ENCODE measurements at places on chromosomes 11 and 22.
A peak's percentile ranks its signal among the peaks of the same experiment; 100 is the strongest.

- no peak for DNase-seq
Observed at GRCh38 chr22:22893077-22893805, 5.6 kb downstream of the IGLL5 start.

- no peak for DNase-seq
Observed at GRCh38 chr11:67397986-67398660, 3.5 kb downstream of the PPP1CA start.

- peak; percentile 41 for DNase-seq
Observed at GRCh38 chr11:111378861-111379601, at the start of gene POU2AF1. TSS of gene POU2AF1 (minus strand) at chr11:111379275. CDS start at chr11:111379177, 98 bp downstream.

GRCh38 chr11:93775289-93775688 is 8.8 kb upstream of the MED17 start:
- DNase-seq = no peak

DNA sequence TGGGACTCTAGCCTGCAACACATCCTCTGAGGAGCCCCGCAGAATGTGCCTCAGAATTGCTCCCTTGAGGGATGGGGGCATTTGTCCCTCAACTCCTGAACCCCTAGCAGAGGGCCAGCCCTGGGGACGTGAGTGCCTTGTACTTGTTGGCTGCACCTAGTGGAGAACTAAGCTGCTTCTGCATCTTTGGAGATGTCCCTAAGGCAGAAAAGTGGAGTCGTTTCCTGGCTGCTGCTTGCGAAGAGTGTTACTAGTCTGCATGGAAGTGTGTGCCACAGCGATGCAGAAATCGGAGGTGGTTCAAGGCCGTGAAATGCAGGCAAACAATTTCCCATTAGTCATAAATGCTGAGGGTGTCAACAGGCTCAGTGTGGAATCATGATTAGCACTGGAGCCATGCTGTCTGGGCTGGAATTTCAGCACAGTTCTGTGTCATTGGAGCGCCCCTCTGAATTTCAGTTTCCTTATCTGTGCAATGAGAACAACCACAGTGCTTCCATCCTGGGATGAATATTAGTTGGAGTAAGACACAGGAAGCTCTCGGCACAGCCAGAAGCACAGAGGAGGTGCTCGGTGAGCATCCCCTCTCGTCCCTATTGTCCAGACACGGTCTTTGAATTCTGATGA is 56.5 kb downstream of the MIAT start:
- no peak for DNase-seq

DNA sequence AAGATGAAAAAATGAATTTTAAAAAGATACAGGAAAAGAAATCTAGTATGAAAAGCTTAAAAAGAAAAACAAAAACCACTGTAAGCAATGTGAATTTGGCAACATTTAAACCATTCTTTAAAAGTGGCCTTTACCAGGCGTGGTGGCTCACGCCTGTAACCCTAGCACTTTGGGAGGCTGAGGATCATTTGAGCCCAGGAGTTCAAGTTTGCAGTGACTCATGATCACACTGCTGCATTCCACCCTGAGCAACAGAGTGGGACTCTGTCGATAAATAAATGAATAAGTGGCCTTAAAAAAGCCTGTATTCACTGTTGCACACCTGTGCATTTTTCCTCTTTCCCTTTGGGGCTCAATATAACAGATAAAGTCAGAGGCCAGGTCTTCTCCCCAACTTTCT is 69.2 kb downstream of the RAB30 start:
- DNase-seq = no peak

- DNase-seq = no peak
Observed at GRCh38 chr11:132977241-132977640, 555.1 kb downstream of the OPCML start.

- DNase-seq = no peak
Observed at GRCh38 chr22:37002633-37003032, 16.6 kb downstream of the TST start.

DNA sequence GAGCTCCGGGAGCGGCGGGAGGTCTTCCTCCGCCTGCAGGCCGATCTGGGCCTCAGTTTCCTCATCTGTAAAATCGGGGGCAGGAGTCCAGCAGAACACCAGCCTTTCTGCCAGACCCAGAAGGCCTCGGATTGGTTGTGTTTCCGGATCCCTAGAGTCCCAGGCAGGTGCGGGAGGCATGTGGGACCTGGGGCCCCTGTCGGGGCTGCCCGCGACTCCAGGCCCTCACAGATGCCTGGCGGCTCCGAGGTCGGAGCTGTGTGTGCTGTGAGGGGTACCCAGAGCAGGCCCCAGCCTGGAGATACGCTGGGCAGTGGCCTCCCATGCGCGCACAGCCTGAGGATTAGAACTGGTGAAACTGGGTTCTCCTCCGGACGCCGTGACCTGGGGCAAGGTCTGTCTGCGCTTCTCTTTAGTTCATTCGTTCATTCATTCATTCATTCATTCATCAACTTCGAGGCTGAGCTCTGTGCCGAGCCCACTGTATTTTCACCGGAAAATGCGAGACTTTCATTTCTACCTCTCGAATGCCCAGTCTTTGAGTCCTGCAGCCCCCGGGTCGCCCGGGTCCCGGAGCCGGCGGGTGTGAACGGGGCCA is 24.6 kb downstream of the FLRT1 start:
- DNase-seq = no peak

DNA sequence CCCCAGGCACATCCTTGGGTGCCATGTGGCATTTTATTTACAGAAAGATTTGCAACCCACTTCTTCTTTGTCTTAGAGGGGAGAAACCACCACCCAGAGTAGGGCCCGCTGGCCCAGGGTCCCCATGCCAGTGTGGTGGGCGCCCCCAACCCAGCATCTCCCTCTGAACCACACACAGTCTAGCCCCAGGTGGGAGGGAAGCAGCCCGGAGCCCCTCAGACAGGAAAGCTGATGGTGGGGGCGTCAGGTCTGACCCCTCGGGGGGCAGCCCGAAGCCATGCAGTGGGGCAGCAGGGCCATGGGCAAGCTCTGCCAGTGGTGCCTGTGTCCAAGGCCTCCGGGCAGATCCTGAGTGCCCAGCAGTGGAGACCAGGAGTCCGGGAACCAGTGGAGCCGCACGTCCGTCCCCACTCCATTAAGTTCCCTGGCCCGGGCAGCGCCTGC is 11.7 kb downstream of the TRPM5 start:
- DNase-seq = no peak

DNA sequence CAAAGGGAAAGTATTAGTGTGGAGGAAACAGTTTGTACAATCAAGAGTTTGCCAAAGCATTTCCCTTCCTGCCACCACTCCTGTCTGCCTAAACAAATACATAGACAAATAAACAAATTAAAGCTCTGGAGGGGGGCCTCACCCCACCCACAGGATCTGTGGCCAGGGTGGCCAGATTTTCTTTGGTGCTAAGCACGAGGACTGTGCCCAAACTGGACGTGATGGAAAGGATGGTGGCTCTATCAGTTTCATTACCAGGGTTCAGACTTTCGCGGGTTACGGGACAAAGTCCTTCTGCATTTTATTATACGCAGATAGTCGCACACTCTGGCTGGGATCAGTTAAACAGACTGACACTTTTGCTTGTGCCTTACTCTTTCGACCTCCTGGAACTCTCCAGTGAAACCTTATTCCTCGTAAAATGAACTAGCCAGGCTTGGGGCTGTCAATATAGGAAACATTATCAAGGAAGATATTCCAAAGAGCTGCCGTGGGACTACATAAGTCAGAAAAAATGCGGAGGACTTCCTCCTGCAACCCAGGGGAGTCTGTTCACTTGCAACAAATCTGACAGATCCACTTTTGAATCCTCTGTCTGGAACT is 11.2 kb downstream of the BARX2 start:
- no peak for DNase-seq

DNA sequence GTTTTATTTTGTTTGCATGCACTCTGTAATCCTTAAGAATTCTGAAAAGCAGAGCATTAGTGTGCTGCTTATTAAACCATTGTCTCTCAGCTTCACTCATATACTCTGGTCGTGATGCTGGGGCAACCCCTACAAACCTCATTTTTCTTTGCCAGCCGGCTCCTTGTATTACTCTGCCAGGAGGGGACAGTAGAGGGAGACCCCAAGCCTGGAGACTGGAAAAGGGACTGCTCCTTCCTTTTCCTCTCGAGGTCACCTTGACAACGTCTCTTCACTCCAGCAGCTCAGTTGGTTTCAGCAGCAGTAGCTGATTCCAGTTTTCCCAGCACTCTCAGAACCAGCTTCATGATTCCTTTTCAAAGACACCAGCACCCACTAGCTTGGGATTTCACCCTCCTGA is 2.8 kb upstream of the JHY start:
- DNase-seq = no peak

DNA sequence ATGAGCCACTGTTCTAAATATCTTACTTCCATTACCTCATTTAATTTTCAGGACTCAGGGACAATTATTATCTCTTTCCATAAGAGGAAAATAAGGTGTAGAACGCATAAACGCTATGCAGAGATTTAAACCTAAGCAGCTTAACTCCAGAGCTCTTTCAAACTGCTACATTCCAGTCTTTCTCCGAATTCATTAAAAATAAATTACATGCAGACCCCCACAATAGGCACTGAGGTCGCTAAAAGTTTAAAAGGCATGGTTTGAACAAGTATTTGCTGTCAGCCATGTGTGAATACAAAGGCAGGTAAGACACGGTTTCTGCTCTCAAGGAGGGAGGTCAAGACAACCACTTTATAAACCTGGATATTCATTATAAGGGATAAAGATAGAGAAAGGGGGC is 983 bp downstream of the NARS2 start:
- DNase-seq = no peak

- peak; percentile 66 for DNase-seq
Observed at GRCh38 chr11:123351375-123351774, 78.7 kb upstream of the GRAMD1B start.

GRCh38 chr11:119904531-119905035 is 175.6 kb upstream of the NECTIN1 start:
- no peak for DNase-seq

GRCh38 chr11:58024601-58025091 is 965 bp downstream of the OR9Q1 start:
- DNase-seq = no peak

- DNase-seq = no peak
Observed at GRCh38 chr11:61454520-61454919, 24.6 kb downstream of the SDHAF2 start.

DNA sequence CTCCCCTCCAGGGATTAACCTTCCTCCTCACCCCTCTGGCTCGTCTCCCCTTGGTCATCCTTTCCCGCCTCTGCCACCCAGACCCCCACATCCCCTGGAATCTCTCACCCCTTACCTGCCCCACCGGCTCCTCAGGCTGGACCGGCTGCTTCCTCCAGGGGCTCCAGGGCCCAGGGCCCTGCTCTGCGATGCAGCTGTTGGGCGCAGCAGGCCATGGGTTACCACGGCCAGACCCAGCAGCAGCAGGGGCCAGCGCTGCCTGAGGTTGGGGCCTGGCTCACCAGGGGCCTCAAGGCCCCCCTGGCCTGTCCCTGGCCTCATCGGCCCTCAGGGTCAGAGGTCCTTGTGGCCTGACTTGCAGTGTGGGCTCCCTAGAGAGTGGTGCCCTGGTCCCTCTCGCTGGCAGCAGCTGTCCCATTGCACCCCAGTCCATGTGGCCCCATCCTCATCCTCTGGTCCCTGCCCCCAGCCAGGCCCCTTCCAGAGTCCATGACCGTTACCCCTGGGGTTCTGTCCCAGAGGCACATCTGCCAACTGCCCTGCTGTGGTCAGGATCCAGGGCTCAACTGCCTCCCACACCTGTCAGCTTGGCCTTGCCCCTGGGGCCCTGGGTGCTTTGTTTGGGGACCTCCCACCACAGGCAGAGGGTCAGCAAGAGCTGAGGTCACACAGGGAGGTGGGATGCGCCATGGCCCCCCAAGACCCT is at the start of gene IGLL1:
Gene IGLL1, minus strand, starts transcription at position 421 of the 706 bp plus-strand sequence. Its CDS starts 100 bp downstream, at position 321.
- no peak for DNase-seq

DNA sequence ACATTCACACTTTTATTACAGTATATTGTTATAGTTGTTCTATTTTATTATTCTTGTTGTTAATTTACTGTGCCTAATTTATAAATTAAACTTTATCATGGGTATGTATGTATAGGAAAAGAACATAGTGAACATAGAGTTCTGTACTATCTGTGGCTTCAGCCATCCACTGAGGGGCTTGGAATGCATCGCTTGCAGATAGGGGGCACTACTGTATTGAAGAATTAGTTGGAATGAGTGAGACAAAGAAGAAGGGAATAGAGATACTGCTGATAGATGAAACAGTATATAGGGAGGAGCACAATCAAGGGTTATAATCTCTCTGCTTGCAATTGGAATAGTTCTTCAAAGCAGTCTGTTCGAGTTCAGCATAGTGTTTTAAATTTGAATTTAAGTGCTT is 432.2 kb downstream of the RAB38 start:
- no peak for DNase-seq

GRCh38 chr11:64148226-64148916 is 17.5 kb downstream of the MACROD1 start:
- DNase-seq = peak; percentile 90

DNA sequence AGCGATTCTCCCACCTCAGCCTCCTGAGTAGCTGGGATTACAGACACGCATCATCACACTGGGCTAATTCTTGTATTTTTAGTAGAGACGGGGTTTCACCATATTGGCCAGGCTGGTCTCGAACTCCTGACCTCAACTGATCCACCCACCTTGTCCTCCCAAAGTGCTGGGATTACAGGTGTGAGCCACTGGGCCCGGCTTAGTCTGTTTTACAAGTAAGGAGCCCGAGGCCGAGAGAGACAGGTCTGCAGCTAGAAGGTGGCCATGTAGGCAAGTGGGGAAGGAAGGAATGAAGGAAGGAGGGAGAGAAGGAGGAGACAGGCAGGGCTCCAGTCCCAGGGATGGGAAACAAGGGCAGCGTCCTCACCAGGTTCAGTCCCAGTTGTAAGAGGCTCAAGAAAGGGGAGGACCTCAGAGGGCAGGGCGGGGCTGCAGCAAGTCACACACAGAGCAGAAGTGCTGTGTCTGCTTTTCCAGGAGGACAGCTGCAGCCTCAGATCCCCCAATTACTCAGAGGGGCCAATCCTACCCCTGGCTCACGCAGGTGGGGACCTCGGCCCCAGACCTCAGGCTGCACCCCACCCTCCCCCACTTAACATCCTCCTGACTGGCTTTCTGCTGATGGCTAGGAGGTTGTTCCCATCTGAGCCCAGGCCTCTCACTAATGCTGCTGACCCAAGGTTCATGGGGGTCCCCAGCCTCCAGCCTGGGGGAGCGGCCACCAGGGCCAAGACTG is 53.8 kb upstream of the PRR5 start:
- DNase-seq = no peak

- DNase-seq = no peak
Observed at GRCh38 chr11:124174001-124174583, 9.1 kb upstream of the OR10D3 start.

GRCh38 chr22:21047035-21047661 is 1.4 kb downstream of the LRRC74B start:
- DNase-seq = no peak
